Cardiac atrium fibroblast (primary cell): ENCODE measurements at places on chromosomes 3 and 15. TPM values are rescaled to one million over a fixed set of nuclear protein-coding genes. Genes with fewer than 3 reads are reported as not detected.

GPR149 gene
- total RNA-seq = not detected in 2 replicates

CLRN1 gene
- not detected in 2 replicates for total RNA-seq

ZNF621 gene
- 11.0 and 11.5 TPM in 2 replicates for total RNA-seq

LRRC34 gene
- 1.6 and 10.5 TPM in 2 replicates for total RNA-seq

RBP2 gene
- total RNA-seq = not detected in 2 replicates

KBTBD8 gene
- total RNA-seq = 0.97 and 2.0 TPM in 2 replicates

SEC11A gene
- total RNA-seq = 198 and 227 TPM in 2 replicates

CPNE9 gene
- not detected in 2 replicates for total RNA-seq

A4GNT gene
- total RNA-seq = not detected in 2 replicates

UBAP1L gene
- 0.16 and 0.36 TPM in 2 replicates for total RNA-seq

CPN2 gene
- total RNA-seq = not detected in 2 replicates

MAP6D1 gene
- under 0.01 and 4.5 TPM in 2 replicates for total RNA-seq

GOLGA6B gene
- not detected in 2 replicates for total RNA-seq

IGF2BP2 gene
- 42.4 and 67.0 TPM in 2 replicates for total RNA-seq

ARHGEF26 gene
- total RNA-seq = 4.9 and 5.8 TPM in 2 replicates

HCLS1 gene
- total RNA-seq = 2.3 and 5.0 TPM in 2 replicates

TMEM207 gene
- not detected in 2 replicates for total RNA-seq

ACAD11 gene
- total RNA-seq = 9.7 and 10.7 TPM in 2 replicates

TRPM1 gene
- not detected in 2 replicates for total RNA-seq

SLC28A2 gene
- total RNA-seq = not detected in 2 replicates

MESP2 gene
- total RNA-seq = 0.65 TPM in 1 of 2 replicates, not detected in the other

OR5K2 gene
- total RNA-seq = not detected in 2 replicates

EEF1AKMT4 gene
- total RNA-seq = 3.6 and 5.2 TPM in 2 replicates

HTR3E gene
- not detected in 2 replicates for total RNA-seq

STAC gene
- 0.18 and 0.32 TPM in 2 replicates for total RNA-seq

SV2B gene
- 0.16 TPM in 1 of 2 replicates, not detected in the other for total RNA-seq

RHCG gene
- 0.16 TPM in 1 of 2 replicates, not detected in the other for total RNA-seq

IQCF5 gene
- not detected in 2 replicates for total RNA-seq

OXTR gene
- total RNA-seq = 2.3 and 2.5 TPM in 2 replicates
